ENCODE measurements at places on chromosomes 11 and 22. TPM values are rescaled to one million over a fixed set of nuclear protein-coding genes. Genes with fewer than 3 reads are reported as not detected.

- DNase-seq, result no peak
- H3K4me3 ChIP-seq, result no peak overlapping the region
- no peaks in the 10 kb centered on the region for H3K27me3 ChIP-seq
- H3K27ac ChIP-seq, result no peak overlapping the region
Measured at GRCh38 chr11:122337241-122337640, 221.2 kb upstream of the BLID start.

GRCh38 chr11:61401173-61401572 lies 8.8 kb downstream of the TMEM216 start:
- no peaks in the 10 kb centered on the region for H3K4me1 ChIP-seq
- no peaks in the 10 kb centered on the region for H3K27me3 ChIP-seq
- peaks cover 7% of the 10 kb centered on the region for H3K36me3 ChIP-seq

- no peak overlapping the region for H3K27ac ChIP-seq
- H3K4me3 ChIP-seq, result no peak overlapping the region
- no peaks in the 10 kb centered on the region for H3K36me3 ChIP-seq
- no peak for DNase-seq
Measured at GRCh38 chr11:71156301-71156700, 96.1 kb downstream of the SHANK2 start.

DNA sequence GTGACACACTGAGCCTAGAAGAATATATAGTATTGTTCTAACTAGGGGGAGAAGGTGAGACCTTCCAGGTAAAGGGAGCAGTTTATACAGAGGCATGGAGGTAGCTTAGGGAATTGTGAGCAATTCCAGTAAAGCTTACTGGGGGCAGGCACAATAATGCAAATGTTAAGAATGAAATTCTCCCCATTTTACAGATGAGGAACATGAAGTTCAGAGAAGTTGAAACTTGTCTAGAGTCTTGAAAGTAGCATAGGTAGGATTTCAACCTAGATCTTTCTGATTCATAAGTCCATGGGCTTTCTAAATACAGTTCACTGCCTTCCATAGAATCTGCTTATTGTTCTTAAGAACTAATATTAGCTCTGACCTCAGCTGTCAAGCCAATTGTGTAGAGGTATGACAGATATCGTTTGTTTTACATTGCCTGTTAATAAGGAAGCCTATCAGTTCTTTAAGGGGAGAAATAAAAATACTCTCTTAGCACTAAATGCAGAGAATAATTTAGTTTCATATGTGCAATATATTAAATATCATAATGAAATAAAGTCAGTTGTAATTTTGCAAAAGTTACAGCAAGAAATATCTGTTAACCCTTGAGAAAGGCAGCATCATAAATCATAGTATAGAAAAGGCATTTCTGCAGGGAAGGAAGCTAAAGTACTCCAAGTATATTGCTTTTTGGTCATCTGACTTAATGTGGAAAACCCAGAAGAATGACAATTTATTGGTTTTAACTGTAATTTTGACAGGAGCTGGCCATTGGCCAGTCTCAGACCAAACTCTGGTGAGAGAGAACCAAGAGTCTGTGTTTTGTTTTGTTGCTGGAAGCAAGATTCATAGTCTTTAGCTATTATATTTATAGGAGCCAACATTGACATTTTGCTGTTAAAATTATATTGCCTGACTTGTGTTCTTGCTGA lies 181.8 kb downstream of the UVRAG start:
- no peak overlapping the region for H3K27ac ChIP-seq
- DNase-seq, result no peak
- peaks cover 14% of the 10 kb centered on the region for H3K36me3 ChIP-seq
- no peaks in the 10 kb centered on the region for H3K4me1 ChIP-seq

DNA sequence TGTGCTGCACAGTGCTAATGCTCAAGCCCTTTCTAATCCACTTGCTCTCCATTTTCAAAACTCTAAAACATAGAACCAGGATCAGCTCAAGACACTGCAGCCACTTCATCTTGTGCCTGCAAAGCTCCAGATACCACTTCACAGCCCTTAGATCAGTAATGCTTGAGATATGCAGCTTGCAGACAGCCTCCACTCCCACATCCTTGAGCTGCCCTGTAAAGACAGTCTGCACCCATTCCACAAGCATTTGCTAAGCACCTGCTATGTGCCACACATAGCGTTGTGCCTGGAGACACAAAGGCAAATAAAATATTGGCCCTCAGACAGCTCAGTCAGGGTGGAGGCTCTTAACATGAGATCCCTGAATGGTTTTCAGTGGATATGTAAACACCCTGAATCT lies 192.5 kb upstream of the SNX19 start:
- no peak for DNase-seq
- no peaks in the 10 kb centered on the region for H3K36me3 ChIP-seq
- H3K4me3 ChIP-seq, result no peak overlapping the region
- H3K27me3 ChIP-seq, result no peaks in the 10 kb centered on the region
- no peak overlapping the region for H3K27ac ChIP-seq

- H3K36me3 ChIP-seq, result no peaks in the 10 kb centered on the region
- H3K27me3 ChIP-seq, result peaks cover 3% of the 10 kb centered on the region
- DNase-seq, result no peak
- no peak overlapping the region for H3K4me3 ChIP-seq
Measured at GRCh38 chr11:75105462-75105925, 8.8 kb upstream of the OR2AT4 start.

DNA sequence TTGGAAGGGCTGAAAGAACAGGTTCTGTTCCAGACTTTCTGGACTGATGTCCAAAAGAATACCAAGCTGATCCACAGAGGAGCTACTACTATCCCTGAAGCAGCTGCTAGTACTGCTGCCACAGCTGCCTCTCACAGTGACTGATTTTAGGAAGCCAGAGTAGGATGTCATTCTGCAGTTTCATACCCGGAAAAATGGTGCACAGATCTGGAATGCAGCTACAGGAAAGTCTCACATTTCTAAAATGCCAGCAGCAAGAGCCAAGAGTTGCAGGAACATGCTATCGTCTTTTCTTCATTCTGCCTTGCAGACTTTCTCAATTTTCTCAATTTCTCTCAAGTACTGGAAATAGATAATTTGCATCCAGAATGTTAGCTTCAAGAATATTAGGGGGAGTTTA lies 19.4 kb upstream of the CCDC179 start:
- no peak overlapping the region for H3K27ac ChIP-seq
- H3K4me1 ChIP-seq, result no peaks in the 10 kb centered on the region
- no peaks in the 10 kb centered on the region for H3K27me3 ChIP-seq
- DNase-seq, result no peak
- H3K36me3 ChIP-seq, result no peaks in the 10 kb centered on the region
- H3K4me3 ChIP-seq, result no peak overlapping the region

SMIM35 gene
- total RNA-seq, result 4.5 TPM
